CD4-positive, alpha-beta T cell treated with Interleukin-6 for 4 hours (primary cell): ENCODE measurements at places on chromosomes 7 and 10.

GRCh38 chr7:1100386-1100785, 12.5 kb downstream of the GPER1 start:
- DNase-seq = no peak

GRCh38 chr7:30143748-30144251, 9.0 kb downstream of the MTURN start:
- DNase-seq = peak; percentile 14

DNA sequence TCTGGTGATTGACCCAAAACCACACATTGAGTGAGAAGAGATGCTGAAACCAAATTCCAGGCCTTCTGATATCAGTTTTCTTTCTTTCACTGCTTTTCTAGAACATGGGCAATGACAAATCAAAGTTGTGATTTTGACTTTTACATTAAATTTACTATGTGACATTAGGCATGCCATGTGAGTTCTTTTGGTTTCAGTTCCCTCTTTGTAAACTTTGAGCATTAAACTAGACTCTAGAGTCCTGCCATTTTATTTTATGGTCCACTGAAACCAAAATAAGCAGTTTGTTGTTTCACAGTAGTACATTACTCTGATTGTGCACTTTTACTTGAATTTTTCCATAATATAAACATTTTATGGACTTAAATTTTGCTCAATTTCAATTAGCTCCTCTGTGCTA, 381.1 kb upstream of the SEMA3D start:
- DNase-seq = no peak

DNA sequence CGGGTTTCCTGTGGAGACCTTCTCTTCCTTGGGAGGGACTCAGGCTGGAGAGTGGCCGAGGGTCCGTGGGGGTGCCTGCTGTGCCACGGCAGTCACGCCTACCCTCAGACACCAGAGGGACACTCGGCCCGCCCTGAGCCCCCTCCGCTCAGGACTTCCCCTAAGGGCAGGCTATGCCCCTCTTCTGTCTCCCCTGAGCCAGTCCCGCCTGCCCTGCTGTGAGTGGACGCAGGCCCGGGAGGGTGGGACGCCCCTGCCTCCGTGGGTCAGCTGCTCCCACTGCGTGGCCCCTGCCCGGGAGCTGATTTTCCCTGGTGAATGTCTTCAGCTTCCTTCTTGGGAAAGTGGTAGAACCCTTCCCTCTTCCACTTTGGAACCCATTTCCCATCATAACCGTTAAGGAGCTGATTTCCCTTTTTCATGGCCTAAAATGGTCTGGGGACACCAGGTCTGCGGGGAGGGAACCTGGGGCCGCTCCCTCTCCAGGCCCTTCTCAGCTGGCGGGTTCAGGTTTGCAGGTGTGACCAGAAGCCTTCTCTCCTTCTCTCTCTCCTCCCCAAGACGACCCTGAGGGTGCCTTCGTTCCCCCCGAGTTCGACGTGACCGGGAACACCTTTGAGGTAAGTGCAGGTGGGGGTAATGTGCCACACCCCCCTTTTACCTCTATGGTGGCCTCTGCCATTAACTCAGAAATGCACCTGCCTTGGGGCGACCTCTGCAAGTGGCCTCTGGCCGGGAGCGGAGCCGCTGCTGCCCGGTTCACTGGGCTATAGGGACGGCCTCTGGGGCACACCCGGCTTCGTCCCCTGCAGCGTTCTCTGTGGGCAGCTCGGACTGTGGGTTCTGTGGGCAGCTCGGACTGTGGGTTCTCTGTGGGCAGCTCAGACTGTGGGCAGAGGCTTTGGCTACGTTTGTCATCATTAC, 7.9 kb downstream of the KNDC1 start:
- no peak for DNase-seq

DNA sequence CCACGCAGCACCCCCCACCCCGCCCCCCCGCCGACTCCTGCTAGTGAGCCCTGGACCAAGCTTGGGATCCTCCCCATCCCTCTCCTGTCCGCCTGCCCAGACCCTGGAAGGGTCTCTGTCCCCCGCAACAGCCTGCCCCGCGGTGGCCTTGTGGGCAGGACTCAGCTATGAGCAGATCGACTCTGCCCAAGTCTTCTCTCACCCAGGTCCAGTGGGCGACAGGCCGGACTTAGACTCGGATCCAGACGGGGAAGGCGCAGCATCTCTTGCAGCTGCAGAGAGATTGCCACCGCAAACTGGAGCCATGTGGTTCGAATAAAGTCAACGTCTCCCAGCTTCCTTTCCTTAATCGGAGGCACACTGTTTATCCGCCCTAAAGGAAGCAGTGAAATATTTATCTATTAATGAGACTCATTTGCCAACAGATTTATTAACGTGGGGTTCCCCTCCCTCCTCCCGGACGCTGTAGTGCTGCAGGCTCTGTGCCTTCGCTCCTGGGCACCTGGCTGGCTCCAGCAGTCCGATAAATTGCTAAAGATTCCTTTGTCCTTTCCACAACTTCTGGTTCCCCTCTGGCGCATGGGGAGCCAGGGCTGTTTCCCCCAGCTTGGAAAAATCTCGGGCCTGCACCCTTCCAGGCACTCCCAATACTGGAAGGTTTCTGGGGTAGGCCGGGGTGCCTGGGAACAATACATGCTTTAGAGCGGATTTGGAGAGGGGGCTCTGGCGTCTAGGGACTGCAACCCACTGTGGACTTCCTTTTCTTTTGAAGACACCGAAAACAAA, 634 bp upstream of the HOXA7 start:
- DNase-seq = no peak

DNA sequence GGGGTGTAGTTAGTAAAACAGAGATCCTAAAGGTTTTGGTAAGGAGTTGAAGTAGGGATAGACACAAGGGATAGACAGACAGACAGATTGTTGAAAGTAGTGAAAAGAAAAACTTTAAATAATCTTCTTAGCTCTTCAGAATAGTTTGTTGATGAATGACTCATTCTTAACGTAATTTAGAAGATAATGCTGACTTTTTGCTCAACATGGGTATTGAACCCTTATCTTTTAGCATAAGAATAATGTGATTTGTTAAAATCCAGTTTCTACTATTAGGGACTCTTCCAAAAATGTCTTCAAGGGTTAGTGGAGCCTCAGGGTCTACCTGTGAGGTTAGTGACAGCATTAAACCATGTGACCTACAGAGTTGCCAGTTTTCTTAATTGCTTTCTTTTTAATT, 411.2 kb downstream of the ETV1 start:
- DNase-seq = no peak

DNA sequence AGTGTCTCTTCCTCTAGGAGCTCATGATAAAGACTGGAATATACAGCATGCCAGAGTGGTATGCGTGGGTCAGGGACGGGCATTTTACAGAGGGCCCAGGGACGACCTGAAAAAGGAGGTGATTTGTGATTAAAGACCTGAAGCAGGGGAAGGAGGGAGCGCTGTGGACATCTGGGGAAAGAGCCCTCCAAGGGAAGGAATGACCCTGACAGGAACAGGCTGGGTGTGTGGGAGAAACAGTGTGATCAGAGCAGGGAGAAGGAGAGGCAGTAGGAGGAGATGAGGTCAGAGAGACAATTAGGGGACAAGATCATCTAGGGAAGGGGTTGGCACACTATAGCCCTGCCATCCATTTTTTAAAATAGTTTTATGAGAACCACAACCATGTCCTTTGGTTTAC, 3.4 kb upstream of the RASSF4 start:
- DNase-seq = no peak

DNA sequence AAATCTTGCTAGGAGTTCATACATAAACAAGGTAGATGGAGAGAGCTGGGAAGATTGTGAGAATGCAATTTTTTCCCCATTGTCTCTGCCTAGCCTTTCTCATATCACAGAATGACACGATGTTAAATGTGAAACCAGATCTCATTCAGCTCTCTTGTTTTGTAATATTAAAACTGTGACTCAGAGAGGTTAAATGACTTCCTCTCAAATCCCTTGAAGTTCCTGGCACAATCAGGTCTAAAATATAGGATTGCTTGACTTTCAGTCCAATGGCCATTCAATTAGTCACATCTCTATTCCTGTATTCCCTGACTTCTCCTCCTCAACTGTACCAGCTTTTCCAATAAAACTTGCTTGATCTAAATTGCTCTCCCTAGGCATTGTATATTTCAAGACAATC, 3.1 kb downstream of the ANKRD22 start:
- no peak for DNase-seq

GRCh38 chr7:35894721-35895120, 93.9 kb downstream of the SEPTIN7 start:
- no peak for DNase-seq

GRCh38 chr10:49599546-49599945, 10.6 kb upstream of the SLC18A3 start:
- no peak for DNase-seq

DNA sequence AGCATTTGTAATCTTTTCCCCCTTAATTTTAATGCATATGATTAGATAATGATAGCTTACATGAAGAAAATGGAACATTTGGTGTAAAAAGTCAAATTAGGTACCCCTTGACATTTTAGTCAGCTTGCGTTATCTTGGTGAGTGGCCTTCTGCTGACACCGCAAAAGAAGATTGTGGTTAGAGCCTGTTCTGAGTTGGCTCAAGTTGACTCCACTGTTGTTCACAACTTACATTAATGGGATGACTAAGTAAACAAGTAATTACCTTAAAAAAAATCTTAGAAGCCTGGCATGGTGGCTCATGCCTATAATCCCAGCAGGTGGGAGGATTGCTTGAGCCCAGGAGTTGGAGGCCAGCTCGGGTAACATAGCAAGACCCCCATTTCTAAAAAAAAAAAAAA, 24.2 kb downstream of the TRRAP start:
- DNase-seq = no peak

DNA sequence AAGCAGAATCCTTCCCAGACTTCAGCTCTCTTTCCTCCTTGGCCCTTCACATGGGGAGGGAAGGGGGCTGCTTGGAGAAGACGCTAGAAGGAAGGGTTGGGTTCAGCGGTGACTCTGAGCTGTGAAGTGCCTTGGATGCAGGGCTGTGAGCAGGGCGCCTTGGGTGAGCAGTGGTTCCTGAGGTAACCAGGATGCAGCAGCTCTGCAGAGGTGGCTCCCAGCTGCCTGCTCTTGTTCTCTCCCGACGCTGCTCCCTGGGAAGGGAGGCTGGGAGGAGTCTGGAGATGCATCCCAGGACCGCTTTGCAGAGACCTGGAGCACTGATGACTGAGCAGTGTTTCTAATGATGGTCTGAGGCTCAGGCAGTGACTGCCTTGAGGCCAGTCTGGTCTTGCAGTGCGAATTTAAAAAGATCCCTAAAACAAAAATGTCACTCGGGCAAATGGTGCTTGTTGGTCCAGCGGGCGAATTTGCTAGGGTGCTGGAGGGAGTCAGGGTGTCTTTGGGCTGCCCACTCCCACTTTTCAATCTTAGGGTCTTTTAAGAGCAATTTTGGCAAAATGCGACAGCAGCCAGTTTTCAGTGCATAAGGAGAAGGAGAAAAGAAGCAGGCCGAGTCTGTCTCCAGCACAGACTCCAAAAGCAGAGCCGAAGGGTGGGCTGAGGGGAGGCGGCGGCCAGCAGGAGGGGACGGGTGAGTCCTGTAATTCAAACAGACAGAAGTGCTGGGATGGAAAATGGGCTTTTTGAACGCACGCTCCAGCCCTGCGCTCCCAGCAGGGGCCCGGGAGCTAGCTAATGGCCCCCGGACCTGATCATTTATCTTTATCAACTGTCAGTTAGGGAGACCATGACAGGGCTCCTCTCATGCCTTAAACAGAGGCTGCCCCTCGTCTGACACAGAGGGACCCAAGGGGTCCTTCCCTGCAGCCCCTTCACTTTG, 191.2 kb upstream of the SHH start:
- no peak for DNase-seq

DNA sequence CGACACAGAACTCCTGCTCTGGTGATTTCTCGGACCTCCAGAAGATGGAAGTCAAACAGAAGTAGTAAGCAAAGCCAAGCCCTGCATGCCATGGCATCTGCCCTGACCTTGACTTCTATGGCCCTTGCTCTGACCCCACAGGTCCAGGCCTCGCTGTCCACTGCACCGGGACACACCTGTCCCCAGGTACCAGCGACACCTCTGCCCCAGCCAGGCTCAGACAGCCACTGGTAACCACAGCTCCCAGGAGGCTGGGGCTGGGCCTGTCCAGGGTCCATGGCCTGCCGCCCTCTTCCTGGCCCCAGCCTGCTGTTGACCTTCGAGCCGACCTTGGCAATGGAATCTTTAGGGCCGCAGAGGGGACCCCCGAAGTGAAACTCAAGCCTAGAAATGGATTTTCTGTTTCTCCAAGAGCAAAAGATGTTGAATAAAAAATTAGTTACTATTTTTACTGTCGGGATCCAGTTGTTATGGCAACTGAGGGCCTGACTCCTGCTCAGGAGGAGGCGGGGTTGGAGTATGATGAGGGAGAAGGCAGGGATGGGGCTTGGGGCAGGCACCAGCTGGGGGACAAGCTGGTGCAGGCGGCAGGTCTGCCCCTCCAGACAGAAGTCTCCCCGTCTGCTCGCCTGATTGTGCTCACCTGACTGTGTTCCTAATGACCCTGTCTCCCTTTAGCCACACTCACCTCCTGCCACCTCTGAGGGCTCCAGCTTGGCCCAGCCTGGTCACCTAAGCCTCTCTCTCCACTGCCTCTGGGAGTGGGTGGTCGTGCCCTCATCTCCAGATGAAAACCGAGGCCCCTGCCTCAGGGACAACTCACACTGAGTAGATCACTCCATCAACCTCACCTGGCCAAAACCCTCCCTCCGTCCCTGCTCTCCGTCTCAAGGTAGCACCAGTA, 4.1 kb upstream of the MMD2 start:
- no peak for DNase-seq

DNA sequence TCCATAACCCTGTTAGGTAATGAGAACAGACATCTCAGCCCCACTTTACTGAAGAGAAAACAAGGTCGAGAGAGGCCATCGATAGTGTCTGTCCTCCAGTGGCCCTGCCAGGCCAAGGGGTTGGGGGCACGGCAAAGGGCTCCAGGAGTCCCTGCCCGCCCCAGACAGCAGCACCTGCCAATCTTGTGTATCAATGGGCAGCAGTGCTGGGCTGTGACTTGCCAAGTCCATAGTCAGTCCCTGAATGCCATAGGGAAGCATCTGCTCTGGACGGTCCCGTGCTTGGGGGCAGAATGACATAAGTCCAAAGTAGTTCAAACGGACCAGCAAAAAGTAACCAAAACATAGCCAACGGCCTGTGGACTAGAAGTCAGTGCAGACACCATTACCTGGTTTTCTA, 33.2 kb downstream of the DLG5 start:
- DNase-seq = no peak

- no peak for DNase-seq
Measured at GRCh38 chr10:2476218-2476811, 591.0 kb upstream of the PFKP start.

GRCh38 chr7:66423729-66424128, 205.0 kb upstream of the KCTD7 start:
- no peak for DNase-seq

DNA sequence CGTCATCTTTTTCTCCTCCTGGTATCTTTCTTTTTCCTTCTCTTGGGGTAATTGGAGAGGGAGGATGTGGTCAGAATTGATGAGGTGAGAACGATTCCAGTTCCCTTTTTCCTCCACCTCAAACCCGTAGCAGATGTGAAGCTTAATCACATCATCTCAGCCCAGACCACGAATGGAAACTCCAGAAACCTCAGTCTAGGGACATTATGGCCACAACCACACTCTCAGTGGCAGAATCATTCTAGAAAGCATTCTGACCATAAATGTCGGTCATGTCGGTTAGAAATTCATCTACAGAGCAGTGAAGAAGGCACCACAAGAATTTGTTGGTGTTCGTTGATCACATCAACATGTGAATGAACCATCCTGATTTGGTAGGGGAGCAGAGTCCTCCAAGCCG, 78.7 kb downstream of the GATA3 start:
- no peak for DNase-seq

GRCh38 chr10:110414548-110415309, 83.0 kb upstream of the DUSP5 start:
- DNase-seq = peak; percentile 88

- DNase-seq = no peak
Measured at GRCh38 chr7:77903597-77903996, 105.0 kb downstream of the PHTF2 start.
